Thyroid gland (tissue), 4 donors: ENCODE measurements at places on chromosomes 2 and 18. TPM values are rescaled to one million over a fixed set of nuclear protein-coding genes. Genes with fewer than 3 reads are reported as not detected.

Gene ARHGAP15
- 9.8 TPM for total RNA-seq

- no peaks in the 10 kb centered on the region for H3K4me1 ChIP-seq
- no peak overlapping the region for H3K4me3 ChIP-seq
- H3K27ac ChIP-seq = no peak overlapping the region
- H3K27me3 ChIP-seq = no peaks in the 10 kb centered on the region
- no peaks in the 10 kb centered on the region for H3K36me3 ChIP-seq
- DNase-seq = no peak
Measured at GRCh38 chr2:151614159-151614558, 120.1 kb downstream of the NEB start.

GRCh38 chr2:48496849-48497248 lies 33.1 kb upstream of the STON1 start:
- H3K27me3 ChIP-seq = no peaks in the 10 kb centered on the region
- H3K4me3 ChIP-seq = no peak overlapping the region
- DNase-seq = no peak
- H3K27ac ChIP-seq = no peak overlapping the region

Gene KIF5C
- total RNA-seq = 1.9 TPM

Gene TMEM178A
- total RNA-seq = 1.9 TPM

Gene KLHL14
- total RNA-seq = 18.9 TPM

DNA sequence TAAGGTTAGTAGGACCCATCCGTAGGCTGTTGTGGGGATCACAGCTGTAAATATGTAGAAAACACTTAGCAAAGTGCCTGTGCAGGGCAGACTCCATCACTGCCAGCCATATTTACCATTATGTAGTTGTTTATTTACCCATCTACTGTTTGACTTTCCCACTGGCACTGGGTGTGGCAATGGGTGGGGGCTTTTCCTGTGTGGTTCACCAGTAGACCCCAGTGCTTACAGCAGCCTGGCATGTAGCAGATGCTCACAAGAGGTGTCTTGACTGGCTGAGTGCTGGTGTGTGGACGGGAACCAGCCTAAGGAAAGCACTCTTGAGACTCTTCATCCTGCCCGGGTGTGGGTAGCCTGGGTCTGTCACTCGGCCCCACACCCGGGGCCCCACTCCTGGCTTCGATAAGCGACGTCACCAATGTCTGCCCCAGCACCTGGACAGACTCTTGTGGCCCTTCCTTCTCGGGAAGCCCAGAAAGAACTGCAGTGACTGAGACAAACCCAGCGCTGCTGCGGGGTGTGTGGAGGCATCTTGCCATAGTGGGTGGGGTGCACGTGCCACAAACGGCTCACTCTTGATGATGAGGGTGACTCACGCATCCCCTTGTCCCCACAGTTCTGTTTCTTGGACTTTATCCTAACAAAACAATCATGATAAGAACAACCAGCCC lies 78.3 kb downstream of the HDAC4 start:
- DNase-seq = no peak
- no peaks in the 10 kb centered on the region for H3K36me3 ChIP-seq
- no peaks in the 10 kb centered on the region for H3K27me3 ChIP-seq
- H3K4me1 ChIP-seq = peaks cover 37% of the 10 kb centered on the region
- H3K27ac ChIP-seq = no peak overlapping the region

Gene CFC1
- not detected for total RNA-seq

Gene SLC4A5
- 18.3 TPM for total RNA-seq

Gene SEMA4C
- total RNA-seq = 14.5 TPM

GRCh38 chr2:180291060-180291459 lies 284.0 kb upstream of the CWC22 start:
- no peak for DNase-seq
- no peaks in the 10 kb centered on the region for H3K27me3 ChIP-seq
- no peak overlapping the region for H3K4me3 ChIP-seq
- no peak overlapping the region for H3K27ac ChIP-seq
- H3K36me3 ChIP-seq = no peaks in the 10 kb centered on the region

DNA sequence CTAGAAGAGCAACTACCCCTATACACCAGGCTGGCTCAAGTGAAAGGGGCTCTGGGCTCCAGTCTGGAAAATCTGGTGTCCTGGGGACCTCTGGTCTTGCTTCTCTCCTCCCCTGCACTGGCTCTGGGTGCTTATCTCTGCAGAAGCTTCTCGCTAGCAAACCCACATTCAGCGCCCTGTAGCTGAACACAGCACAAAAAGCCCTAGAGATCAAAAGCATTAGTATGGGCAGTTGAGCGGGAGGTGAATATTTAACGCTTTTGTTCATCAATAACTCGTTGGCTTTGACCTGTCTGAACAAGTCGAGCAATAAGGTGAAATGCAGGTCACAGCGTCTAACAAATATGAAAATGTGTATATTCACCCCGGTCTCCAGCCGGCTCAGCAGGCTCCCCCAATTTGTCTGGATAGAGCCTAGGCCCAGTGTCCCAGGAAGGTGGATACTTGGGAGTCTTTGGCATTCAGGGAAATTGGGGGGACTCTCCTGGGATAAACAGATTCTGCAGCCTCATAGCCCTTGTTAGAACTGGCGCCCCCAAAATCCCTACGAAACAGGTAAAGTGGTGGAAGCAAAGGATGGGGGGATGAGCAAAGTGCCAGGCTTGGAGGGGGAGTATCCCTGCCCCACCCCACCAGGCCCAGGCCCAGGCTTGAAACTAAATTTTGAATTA lies 2.5 kb upstream of the HOXD4 start:
- H3K36me3 ChIP-seq = no peaks in the 10 kb centered on the region
- DNase-seq = no peak
- no peak overlapping the region for H3K4me3 ChIP-seq
- H3K27ac ChIP-seq = no peak overlapping the region
- H3K4me1 ChIP-seq = no peaks in the 10 kb centered on the region
- peaks cover 61% of the 10 kb centered on the region for H3K27me3 ChIP-seq

Gene TSPYL6
- total RNA-seq = 0.54 TPM

DNA sequence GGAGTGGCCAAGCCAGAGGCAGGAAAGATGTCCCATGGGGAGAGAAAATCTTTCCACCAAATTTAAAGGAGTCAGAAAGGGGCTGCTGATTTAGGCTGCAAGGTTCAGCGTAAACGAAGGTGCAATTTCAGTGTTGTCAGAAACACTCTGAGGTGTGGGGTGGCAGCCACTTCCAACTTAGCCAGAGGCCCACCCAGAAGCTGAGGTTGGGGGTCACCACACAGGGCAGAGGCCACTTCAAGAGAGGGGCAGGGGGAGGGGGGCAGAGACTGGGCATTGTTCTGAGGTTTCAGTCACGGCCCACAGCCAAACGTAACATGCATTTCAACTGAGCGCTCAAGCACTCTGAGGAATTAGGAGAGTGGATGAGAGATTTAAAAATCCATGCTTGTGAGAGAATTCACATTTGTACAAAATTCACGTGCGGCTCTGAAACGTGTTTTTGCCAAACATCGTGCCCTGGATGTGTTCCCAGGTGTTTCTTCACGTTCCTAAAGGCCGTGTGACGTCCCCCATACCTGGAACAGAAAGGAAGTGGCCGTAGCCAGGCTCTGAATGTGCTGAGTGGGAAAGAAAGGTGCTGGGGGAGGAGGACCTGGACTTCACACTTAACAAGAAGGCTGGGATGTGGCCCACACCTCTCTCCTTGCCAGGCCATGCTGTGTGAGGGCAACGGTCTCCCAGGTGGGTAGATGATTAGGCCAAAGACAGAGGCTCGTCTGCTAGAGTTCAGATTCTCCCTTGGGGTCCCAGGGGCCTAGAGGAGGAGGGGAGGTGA lies 19.5 kb upstream of the BOK start:
- H3K27me3 ChIP-seq = no peaks in the 10 kb centered on the region

DNA sequence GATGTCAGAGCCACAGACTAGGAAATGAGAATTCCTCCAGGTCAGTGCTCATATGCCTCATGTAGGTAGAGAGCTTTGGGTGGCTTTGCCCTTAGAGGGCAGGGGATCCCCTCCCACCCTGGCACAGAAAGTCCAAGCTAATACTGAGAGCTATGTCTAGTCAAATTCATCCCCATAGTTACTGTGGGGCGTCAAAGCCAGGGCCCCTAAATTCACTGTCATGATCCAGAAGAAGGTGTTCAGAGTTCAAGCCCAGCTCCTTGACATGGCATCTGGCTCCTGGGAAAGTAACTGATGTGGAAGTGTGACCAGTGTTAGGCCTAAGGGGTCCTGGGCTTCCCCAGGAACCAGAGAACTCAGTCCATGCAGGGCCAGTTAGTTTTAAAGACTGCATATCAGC lies 1.8 kb downstream of the THNSL2 start:
- H3K4me1 ChIP-seq = peaks cover 10% of the 10 kb centered on the region
- no peak for DNase-seq
- no peak overlapping the region for H3K27ac ChIP-seq
- no peak overlapping the region for H3K4me3 ChIP-seq
- no peaks in the 10 kb centered on the region for H3K36me3 ChIP-seq

- H3K27me3 ChIP-seq = no peaks in the 10 kb centered on the region
- no peaks in the 10 kb centered on the region for H3K36me3 ChIP-seq
- no peak for DNase-seq
- H3K27ac ChIP-seq = no peak overlapping the region
- H3K4me1 ChIP-seq = no peaks in the 10 kb centered on the region
Measured at GRCh38 chr2:224060783-224061482, 21.8 kb upstream of the SERPINE2 start.

Gene CYTIP
- 8.9 TPM for total RNA-seq

DNA sequence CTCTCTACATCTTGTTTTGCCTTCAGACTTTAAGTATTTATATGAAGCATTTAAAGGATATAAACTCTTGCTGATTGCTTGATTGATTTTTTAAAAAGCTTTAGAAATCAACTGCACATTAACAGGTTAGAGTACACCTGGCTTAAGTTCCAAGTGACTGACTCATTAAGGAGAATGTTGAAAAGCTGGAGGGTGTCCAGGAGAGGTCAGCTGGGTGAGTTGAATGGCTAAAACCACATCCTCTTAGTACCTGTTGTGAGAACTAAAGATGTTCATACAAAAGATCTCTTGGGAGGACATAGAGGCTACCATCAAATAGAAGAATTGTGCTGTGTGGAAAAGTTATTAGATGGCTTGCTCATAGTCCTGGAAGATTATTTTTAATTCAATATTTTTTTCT lies 206.8 kb downstream of the TXNL1 start:
- H3K4me1 ChIP-seq = peaks cover 12% of the 10 kb centered on the region
- no peak overlapping the region for H3K4me3 ChIP-seq
- H3K27me3 ChIP-seq = no peaks in the 10 kb centered on the region
- no peaks in the 10 kb centered on the region for H3K36me3 ChIP-seq
- peak; percentile 81 for DNase-seq

Gene TRIM54
- total RNA-seq = not detected

DNA sequence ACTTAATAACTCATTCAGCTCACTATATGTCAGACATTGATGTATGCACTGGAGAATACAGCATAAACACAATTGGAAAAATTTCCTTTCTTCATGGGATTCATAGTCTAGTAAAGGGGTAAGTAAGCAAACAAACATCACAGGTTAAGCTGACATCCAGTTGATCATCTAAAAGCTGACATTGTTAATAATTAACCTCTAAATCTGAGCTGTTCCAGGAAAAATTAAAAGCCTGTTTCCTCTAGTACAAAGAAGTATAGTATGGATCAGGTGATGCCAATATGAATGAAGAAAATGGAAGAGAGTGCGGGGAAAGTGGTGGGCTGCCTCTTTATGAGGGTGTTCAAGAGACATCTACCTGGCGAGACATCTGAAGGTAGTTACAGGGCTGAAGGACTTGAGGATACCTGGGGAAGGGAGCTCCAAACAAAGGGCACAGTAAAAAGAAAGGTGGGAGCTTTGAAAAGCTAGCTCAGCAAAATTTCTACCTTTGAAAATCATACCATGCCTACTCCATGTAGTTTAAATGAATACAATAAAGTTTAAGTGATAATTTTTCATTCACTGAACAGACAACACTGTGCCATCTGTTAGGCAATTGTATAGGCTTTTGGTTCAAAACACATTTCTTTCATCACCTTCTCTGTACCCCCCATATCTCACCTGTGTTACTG lies 619.3 kb downstream of the TRIB2 start:
- no peak overlapping the region for H3K27ac ChIP-seq
- no peaks in the 10 kb centered on the region for H3K36me3 ChIP-seq
- no peak overlapping the region for H3K4me3 ChIP-seq
- no peaks in the 10 kb centered on the region for H3K4me1 ChIP-seq
- no peaks in the 10 kb centered on the region for H3K27me3 ChIP-seq
- DNase-seq = no peak

- no peak overlapping the region for H3K4me3 ChIP-seq
- no peaks in the 10 kb centered on the region for H3K36me3 ChIP-seq
- peaks cover 11% of the 10 kb centered on the region for H3K4me1 ChIP-seq
- H3K27me3 ChIP-seq = no peaks in the 10 kb centered on the region
- peak overlapping the region; percentile 62 for H3K27ac ChIP-seq
Measured at GRCh38 chr2:6960659-6961058, 43.4 kb downstream of the RNF144A start.

Gene SPATA3
- total RNA-seq = not detected

Gene MOGAT1
- not detected for total RNA-seq

DNA sequence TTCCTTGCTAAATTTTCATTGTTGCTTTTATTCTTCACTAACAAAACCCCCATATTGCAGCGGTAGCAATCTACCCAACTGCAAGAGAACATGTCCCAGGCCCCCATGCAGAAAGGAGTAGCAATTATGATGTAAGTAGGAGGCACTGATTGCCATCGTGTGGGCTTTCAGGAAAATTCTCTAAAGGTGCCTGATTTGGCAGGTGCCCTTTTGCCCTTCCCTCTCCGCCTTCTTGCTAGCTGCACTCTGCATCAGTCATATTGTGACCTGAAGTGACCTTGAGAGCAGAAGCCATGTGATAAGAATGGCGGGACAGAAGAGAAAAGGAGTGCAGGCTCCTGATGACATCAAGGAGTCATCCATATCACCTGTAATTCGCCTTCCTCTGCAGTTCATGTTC lies 112.1 kb downstream of the NCKAP5 start:
- no peak for DNase-seq
- no peaks in the 10 kb centered on the region for H3K27me3 ChIP-seq
- H3K36me3 ChIP-seq = no peaks in the 10 kb centered on the region
- no peaks in the 10 kb centered on the region for H3K4me1 ChIP-seq

- H3K4me1 ChIP-seq = peaks cover 8% of the 10 kb centered on the region
- H3K27ac ChIP-seq = no peak overlapping the region
- no peaks in the 10 kb centered on the region for H3K27me3 ChIP-seq
- H3K4me3 ChIP-seq = no peak overlapping the region
- DNase-seq = no peak
Measured at GRCh38 chr2:136069773-136070172, 48.2 kb downstream of the CXCR4 start.

Gene FAM237A
- total RNA-seq = not detected

Gene UGT1A3
- not detected for total RNA-seq

Gene NPHP1
- 12.5 TPM for total RNA-seq

DNA sequence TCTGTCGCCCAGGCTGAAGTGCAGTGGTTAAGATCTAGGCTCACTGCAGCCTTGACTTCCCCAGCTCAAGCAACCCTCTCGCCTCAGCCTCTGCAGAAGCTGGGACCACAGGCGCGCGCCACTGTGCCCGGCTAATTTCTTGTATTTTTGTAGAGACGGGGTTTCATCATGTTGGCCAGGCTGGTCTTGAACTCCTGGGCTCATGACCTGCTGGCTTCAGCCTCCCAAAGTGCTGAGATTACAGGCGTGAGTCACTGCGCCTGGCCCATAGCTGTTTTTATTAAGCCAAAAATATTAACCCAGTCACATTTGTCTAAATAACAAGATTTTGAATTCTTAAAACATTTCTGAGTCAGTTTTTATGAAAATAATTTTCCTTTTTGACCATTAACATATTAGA lies 6.3 kb upstream of the SFT2D3 start:
- no peak for DNase-seq
- H3K36me3 ChIP-seq = no peaks in the 10 kb centered on the region
- no peak overlapping the region for H3K27ac ChIP-seq
- no peak overlapping the region for H3K4me3 ChIP-seq
- H3K27me3 ChIP-seq = no peaks in the 10 kb centered on the region
